ENCODE measurements at places on chromosomes 3 and 15.

DNA sequence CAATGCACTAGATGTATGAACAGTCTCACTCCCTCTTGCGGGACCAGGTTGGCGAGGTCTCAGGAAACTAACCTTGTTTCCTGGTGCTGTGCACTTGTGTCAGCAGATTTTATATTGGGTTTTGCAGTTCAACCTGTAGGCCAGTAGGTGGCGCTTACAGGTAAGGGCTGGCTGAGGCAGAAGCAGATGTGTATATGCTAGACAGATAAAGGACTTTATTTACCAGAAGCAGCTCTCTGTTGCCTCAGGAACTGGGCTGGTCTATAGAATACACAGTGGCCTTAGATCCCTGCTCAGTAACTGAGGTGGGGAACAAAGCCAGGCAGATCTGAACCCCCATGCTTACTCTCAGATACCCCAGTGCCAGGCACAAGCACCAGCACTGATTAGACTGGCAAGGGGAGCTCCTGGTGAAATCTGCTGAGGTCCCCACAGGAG, 296.8 kb downstream of the DOCK3 start:
- no peak for DNase-seq

GRCh38 chr3:127277561-127277960, 10.3 kb downstream of the PRR20G start:
- DNase-seq: no peak

GRCh38 chr3:100384733-100385525, 16.0 kb downstream of the TOMM70 start:
- DNase-seq: no peak

GRCh38 chr15:71426792-71427191, 311.5 kb downstream of the THSD4 start:
- DNase-seq: no peak

- DNase-seq: no peak
These were observed 380 bp downstream of the MYLK start for GRCh38 chr3:123883701-123884202.

GRCh38 chr3:14512942-14513327, 27.2 kb downstream of the GRIP2 start:
- no peak for DNase-seq

- DNase-seq: no peak
These were observed 33.6 kb downstream of the HHLA2 start for GRCh38 chr3:108329947-108330346.

- no peak for DNase-seq
These were observed 94.6 kb upstream of the UBE2E2 start for GRCh38 chr3:23108451-23109057.

DNA sequence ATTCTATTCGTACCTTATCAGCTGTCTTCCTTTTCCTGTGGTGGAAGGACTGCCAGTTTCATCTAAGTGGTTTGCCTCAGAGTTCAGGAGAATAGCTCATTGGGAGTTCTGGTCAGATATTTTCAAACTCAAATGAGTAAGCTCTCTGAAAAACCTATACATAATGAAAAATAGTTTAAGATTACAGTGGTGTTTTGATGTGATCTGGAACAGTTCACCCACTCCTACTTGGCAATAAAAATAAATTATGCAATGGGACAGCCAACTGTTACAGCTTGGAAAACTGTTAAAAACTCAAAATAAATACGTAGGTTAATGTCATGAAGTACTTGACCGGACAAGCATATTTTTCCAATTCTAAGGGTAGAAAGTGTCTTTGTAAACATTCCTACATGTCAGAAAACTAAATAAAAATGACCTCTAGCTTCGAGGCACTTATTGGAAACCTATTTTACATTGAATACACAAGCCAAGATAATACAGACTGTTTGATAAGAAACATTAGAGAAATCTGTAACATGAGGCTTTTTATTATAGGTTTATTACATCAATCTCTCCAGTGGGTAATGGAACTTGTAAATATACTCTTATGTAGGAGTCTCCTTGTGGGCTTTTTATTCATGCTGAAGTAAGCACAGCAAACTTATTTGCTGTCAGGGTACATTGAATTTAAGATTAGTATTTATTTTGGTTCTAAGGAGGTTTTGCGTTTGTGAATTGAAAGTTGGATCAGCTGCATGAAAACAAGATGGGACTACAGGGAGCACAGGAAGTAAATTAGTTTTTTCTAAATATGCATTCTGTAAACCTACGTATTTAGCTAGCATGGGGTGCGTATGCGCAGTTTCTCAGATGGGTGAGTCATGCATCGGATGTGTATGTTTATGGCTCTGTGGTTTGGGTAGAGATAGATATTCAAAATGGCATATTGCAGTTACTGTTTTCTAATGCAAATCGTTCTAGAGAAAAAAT, 453.1 kb downstream of the IL5RA start:
- DNase-seq: no peak

DNA sequence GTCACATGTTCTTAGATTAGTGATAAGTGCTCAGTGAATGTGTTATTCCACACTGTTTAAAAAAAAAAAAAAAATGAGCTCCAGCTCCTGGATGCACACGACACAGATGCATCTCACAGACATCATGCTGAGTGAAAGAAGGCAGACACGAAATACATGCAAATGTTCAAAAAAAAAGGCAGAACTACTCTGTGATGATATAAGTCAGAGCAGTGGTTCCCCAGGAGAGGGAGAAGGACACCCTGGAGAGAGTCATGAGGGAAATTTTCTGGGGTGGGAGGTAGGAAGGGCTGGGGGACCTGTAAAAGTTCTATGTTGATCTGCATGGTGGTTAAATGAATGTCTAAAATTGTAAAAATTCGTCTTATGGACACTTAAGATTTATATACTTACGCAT, 4.3 kb downstream of the CSRNP1 start:
- DNase-seq: no peak

DNA sequence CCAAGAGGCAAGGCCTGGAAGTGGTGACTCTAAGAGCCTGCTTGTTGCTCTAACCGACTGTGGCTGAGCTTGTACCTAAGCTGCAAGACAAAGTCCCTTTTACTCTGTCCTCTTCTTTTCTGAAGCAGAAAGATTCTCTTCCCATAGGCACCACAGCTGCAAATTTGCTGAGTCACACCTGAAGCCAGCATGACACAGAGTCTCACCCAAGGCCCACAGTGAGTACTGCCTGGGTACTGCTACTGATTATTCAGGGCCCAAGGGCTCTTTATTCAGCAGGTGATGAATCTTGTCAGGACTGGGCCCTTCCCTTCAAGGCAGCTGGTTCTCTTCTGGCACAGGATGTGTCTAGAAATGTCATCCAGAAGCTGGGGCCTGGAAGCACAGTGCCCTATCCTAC, 18.9 kb upstream of the TIGIT start:
- DNase-seq: no peak

DNA sequence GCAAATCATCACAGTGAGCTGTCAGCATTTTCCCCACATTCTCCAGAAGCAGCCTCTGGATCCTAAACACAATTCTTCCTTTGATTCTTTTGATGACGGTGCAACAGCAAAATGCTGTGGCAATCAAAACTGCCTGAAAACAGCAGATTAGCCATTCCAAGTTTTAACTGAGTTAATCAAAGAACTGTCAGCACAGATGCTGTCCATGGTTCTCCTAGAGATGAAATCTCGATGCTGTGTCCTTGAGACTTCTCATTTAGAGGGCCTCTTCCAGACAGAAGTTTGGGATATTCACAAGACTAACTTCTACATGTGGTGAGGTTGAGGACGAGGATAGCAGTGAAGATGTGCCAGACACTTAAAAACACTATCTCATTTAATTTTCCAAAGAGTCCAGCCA, 50.4 kb upstream of the GYG1 start:
- DNase-seq: no peak

- DNase-seq: no peak
These were observed 7.5 kb upstream of the UACA start for GRCh38 chr15:70770863-70771262.

DNA sequence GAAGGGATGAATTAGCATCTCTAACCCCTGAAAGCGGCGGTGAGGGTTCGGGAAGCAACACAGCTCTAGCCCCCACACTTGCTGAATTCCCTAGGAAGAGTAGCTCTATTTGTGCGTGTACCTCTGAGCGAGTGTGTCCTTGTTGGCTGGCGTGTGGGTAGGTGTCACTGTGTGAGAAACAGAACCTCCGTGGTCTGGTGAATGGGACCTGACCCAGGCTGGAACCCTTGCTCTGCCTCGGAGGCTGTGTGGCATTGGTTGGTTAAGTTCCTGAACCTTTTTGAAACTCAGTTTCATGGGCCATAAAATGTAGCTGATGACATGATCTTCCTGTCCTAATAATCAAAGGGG, 414 bp upstream of the TMEM115 start:
- DNase-seq: no peak
